ENCODE measurements at places on chromosomes 16 and 17.

DNA sequence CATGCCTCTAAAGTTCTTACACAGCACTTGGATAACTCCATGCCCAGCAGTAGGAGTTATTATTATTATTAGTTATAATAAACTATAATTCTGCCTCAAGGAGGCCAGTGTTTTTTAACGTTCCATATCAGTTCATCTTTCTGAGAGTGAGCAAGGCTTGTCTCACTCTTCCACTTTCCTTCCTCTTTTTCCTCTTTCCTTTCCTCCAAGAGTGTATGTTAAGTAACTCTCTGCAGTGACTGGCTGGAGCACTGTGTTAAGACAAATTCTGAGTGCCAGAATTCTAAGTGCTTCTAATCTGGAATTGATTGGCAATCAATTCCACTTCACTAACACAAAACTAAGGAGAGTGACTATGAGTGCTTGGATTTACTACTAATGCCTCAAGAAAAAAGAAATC lies 16.4 kb downstream of the CLEC19A start:
- H3K27ac ChIP-seq, result peak overlapping the region; percentile 51
- H3K27me3 ChIP-seq, result no peaks in the 10 kb centered on the region
- H3K4me3 ChIP-seq, result no peak overlapping the region
- H3K36me3 ChIP-seq, result no peaks in the 10 kb centered on the region

DNA sequence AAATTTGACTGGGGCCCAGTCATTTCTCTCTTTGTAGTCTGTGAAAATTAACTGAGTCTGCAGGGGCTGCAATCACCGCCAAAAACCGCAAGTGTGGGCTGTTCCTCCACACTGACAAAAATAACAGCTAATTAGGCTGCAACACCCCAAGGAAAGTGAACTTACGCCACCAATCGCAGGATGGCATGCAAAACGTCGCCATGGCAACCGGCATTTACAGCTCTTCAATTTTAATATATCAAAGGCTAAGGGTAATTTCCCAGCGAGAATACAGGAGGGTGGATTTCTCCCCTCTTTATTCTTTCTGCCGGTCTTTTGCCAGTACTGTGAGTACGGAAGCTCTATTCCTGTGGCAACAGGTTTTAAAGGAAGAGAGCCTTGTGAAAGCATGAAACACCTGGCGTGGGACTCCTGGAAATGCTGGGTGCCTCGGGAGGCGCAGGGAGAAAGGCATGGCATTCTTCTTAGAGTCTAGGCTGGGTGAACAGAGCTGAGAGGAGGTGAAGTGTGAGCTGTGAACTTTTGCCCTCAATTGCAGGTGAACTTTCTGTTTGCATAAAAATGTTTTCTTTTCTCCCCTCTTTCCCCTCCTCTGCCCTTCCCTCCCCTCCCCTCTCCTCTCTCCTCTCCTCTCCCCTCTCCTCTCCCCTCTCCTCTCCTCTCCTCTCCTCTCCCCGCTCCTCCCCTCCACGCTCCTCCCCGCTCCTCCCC lies 399.7 kb downstream of the XYLT1 start:
- no peaks in the 10 kb centered on the region for H3K36me3 ChIP-seq
- peak overlapping the region; percentile 93 for H3K27ac ChIP-seq
- H3K4me3 ChIP-seq, result peak overlapping the region; percentile 92
- ATAC-seq, result peak; percentile 88
- peaks cover 56% of the 10 kb centered on the region for H3K4me1 ChIP-seq
- no peaks in the 10 kb centered on the region for H3K27me3 ChIP-seq

- no peaks in the 10 kb centered on the region for H3K36me3 ChIP-seq
- H3K4me1 ChIP-seq, result no peaks in the 10 kb centered on the region
- H3K4me3 ChIP-seq, result no peak overlapping the region
These were observed 85.5 kb upstream of the RPL38 start for GRCh38 chr17:74117999-74118421.

DNA sequence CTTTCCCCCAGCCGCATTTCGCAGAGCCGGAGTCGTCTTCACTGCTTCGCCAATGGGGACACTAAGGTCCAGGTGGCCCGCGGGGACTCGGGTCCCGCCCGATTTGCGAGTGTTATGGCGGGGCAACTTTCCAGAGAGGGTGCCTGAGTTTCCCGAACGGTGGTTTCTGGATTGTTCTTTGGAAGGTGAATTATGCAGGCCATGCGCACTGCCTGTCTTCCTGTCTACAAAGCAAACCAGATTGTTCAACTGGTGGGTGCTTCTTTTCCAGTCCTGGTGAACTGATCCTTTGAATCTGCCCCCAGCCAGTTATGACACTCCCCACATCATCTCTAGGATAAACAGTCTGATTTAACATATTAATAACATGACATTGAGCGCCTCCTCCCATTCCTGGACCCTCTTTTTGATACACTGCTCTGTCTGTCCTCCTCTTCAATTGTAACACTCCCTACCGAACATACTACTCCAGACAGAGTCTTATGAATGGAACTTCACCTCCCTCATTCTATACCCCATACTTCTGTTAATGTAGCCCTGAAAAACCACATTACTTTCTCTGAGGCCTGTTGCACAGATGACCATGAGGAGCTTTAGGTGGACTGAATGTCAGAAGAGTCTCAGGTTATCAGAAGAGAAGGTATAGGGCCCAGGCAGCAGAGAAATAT lies 159.0 kb downstream of the RAB11FIP4 start:
- ATAC-seq, result no peak
- H3K4me1 ChIP-seq, result peaks cover 30% of the 10 kb centered on the region
- H3K4me3 ChIP-seq, result peak overlapping the region; percentile 90
- H3K27me3 ChIP-seq, result no peaks in the 10 kb centered on the region

DNA sequence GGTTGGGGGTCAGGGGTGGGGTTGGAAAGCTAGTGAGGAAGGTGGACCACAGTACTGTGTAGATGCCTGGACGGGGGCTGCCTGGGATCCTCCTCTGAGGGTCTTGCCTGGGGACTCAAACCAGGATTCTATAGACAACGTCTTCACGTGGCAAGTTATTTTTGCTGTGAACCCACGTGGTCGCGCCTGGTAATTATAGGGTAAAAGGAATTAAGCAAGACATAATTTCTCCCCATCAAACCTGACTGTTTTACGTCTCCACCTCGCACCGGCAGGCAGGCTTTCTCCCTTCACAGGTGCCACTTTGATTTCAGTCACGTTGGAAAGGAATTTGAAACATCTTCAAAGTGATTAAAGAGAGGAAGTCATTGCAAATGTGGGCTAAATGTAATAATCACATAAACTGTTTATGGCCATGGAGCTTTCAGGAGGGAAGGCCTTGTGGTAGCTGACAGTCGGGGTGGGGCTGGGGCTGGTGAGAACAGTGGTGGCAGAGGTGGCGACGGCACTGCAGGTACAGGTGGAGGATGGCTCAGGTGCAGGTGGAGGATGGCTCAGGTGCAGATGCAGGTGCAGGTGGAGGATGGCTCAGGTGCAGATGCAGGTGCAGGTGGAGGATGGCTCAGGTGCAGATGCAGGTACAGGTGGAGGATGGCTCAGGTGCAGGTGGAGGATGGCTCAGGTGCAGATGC lies 197.1 kb upstream of the NLRP1 start:
- no peaks in the 10 kb centered on the region for H3K4me1 ChIP-seq
- H3K27me3 ChIP-seq, result peaks cover 21% of the 10 kb centered on the region
- no peak for ATAC-seq
- H3K27ac ChIP-seq, result no peak overlapping the region
- H3K36me3 ChIP-seq, result no peaks in the 10 kb centered on the region
- H3K4me3 ChIP-seq, result no peak overlapping the region

- H3K4me3 ChIP-seq, result peak overlapping the region; percentile 82
- ATAC-seq, result no peak
- peaks cover 11% of the 10 kb centered on the region for H3K4me1 ChIP-seq
These were observed 842 bp upstream of the TEDC2 start for GRCh38 chr16:2458887-2459646.

DNA sequence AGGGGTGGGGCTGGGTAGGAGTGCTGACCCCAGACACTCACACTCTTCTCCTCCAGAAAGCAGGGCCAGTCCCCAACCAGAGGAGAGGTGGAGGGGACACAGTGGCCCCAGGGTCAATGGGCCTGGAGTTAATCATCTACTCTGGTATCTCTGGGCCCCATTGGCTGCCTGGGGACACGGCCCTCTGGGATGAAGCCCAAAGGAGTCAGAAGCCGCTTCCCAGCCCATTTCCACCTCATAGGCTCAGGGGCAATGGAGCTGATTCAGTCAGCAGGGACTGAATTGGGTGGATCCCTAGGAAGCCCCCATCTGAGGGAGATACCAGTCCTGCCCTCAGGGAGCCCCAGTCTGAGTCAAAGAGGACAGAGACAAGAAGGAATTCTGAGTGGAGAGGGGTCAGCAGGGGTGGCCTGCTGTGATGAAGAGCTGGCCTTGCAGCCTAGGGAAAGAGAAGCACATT lies 2.9 kb upstream of the NAGS start:
- no peaks in the 10 kb centered on the region for H3K36me3 ChIP-seq
- no peak overlapping the region for H3K4me3 ChIP-seq
- H3K27ac ChIP-seq, result no peak overlapping the region
- H3K27me3 ChIP-seq, result peaks cover 40% of the 10 kb centered on the region

- no peaks in the 10 kb centered on the region for H3K27me3 ChIP-seq
- H3K4me3 ChIP-seq, result no peak overlapping the region
- peaks cover 58% of the 10 kb centered on the region for H3K4me1 ChIP-seq
These were observed 26.8 kb downstream of the METTL16 start for GRCh38 chr17:2484876-2485275.

- H3K27ac ChIP-seq, result peak overlapping the region; percentile 95
- peaks cover 44% of the 10 kb centered on the region for H3K4me1 ChIP-seq
- peak overlapping the region; percentile 100 for H3K4me3 ChIP-seq
- H3K27me3 ChIP-seq, result no peaks in the 10 kb centered on the region
These were observed 644 bp downstream of the NFAT5 start for GRCh38 chr16:69566240-69566980.

GRCh38 chr17:6446516-6447100 lies 2.4 kb downstream of the PIMREG start:
- no peaks in the 10 kb centered on the region for H3K36me3 ChIP-seq
- no peak overlapping the region for H3K4me3 ChIP-seq
- no peak overlapping the region for H3K27ac ChIP-seq

- peaks cover 6% of the 10 kb centered on the region for H3K4me1 ChIP-seq
- H3K27me3 ChIP-seq, result peaks cover 16% of the 10 kb centered on the region
- no peak for ATAC-seq
- H3K36me3 ChIP-seq, result no peaks in the 10 kb centered on the region
- no peak overlapping the region for H3K4me3 ChIP-seq
These were observed 56.7 kb downstream of the ZNF423 start for GRCh38 chr16:49799172-49799571.

DNA sequence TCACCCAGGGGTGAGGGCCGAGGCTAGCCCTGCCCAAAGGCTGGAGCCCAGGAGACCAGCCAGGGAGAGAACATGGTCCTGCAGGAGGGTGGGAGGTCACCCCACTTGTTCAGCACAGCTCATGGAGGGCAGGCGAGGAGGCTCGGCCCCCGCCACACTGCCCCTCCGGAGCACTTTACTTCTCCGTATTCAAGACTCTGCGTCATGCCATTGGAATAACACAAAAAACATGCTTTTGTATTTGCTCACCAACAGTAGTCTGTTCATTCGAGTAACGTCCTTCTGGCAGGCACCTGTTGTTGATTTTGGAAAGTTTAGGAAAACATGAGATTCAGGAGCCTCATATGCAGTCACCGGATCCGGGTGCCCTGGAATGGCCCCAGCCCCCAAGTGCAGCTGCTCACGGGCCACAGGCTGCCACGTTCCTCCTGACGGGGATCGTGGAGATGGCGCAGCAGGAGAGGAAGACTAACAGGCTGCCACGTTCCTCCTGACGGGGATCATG lies 81.1 kb upstream of the DNAH17 start:
- no peaks in the 10 kb centered on the region for H3K27me3 ChIP-seq
- H3K36me3 ChIP-seq, result peaks cover 14% of the 10 kb centered on the region
- no peak overlapping the region for H3K4me3 ChIP-seq
- no peaks in the 10 kb centered on the region for H3K4me1 ChIP-seq
- ATAC-seq, result no peak
- no peak overlapping the region for H3K27ac ChIP-seq

DNA sequence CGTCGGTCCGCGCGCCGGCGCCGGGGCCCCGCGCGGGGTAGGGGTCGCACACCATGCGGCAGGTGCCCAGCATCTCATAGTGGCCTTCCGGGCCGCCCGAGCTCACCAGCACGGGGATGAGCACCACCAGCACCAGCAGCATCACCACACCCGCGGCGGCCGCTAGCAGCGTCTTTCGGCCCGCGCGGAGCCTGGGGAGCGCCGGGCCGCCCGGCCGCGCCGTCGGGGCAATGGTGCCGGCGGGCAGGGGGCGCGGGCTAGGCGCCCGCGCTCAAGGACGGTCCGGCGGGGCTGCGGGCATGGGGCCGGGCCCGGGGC lies 237 bp downstream of the C1QL1 start:
- no peaks in the 10 kb centered on the region for H3K36me3 ChIP-seq
- peaks cover 43% of the 10 kb centered on the region for H3K4me1 ChIP-seq
- H3K4me3 ChIP-seq, result no peak overlapping the region
- no peak for ATAC-seq
- H3K27ac ChIP-seq, result no peak overlapping the region
- peaks cover 78% of the 10 kb centered on the region for H3K27me3 ChIP-seq

- H3K4me3 ChIP-seq, result no peak overlapping the region
- no peak for ATAC-seq
- peaks cover 5% of the 10 kb centered on the region for H3K4me1 ChIP-seq
These were observed 34.0 kb downstream of the DGKE start for GRCh38 chr17:56867948-56868376.
